ENCODE measurements at places on chromosomes 1 and 21.

GRCh38 chr1:27554759-27555699 lies 48.9 kb downstream of the AHDC1 start:
- no peak for DNase-seq

DNA sequence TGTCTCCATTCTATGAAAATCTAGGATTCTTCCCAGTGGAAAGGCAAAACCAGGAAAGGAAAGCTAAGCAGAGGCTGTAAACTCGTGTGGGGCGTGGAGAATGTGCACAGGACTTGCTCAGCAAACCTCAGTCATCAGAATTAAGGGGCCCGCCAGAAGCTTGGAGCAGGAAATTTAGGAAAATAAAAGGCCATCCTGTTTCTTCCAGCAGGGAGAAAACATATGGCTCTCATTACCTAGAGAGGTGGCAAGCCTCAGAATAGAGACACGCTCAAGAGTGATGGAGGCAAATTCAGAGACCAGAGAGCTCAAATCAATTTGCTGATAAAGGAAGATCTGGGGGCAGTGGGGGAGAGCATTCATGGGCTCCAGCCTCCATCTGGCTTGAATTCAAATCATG lies 151.9 kb upstream of the KLHDC7A start:
- no peak for DNase-seq

DNA sequence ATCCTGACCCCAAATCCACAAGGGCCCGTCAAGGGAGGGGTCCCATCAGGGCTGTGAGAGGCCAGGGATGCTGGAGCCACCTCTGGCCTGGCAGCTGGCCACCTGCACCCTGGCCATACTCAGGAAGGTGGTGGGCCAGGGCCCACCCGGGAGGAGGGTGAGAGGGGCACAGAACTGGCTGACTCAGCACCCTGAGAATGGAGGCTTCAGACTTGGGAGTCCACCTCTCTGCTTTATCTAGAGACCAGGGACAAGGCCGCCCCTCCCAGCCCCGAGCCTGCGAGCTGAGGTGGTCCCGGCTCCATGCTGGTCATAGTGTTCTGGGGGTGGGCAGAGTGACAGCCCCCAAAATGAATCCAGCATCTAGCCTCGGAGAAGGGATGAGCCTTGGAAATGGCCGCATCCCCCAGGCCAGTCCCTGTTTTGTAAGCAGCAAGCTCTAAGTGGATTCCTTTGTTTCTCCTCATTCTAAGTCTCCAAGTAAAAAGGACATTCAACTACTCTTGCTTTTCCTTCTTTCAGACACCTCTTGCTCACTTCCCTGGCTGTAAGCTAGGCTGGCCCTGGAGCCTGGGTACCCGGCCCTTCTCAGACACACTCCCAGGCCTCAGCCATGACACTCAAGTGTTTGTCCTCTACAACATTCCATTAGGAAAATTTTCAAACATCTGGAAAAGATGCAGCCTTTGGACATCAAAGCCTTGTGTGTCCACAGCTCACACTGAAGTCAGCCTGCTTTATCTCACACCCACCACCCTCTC lies 12.3 kb downstream of the WNT3A start:
- no peak for DNase-seq

DNA sequence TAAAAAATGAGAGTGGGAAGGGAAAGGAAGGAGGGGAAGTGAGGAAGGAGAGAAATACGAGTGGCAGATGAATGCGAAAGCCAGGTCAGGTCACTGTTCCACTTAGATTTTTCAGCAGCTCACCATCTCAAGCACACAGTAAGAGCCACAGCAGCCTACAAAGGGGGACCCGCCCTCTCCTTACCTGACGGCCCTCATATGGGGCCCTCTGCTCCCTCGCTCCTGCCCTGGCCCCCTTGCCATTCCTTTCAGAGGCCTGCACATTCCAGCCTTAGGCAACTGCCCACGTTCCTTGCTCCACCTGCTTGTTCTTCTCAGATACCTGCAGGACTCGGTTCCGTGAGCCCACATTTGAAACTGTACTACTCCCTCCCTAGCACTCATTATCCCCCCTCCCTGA lies 22.0 kb downstream of the VPS26C start:
- DNase-seq: no peak

GRCh38 chr1:151408891-151409290 lies 9.5 kb downstream of the PSMB4 start:
- DNase-seq: no peak

DNA sequence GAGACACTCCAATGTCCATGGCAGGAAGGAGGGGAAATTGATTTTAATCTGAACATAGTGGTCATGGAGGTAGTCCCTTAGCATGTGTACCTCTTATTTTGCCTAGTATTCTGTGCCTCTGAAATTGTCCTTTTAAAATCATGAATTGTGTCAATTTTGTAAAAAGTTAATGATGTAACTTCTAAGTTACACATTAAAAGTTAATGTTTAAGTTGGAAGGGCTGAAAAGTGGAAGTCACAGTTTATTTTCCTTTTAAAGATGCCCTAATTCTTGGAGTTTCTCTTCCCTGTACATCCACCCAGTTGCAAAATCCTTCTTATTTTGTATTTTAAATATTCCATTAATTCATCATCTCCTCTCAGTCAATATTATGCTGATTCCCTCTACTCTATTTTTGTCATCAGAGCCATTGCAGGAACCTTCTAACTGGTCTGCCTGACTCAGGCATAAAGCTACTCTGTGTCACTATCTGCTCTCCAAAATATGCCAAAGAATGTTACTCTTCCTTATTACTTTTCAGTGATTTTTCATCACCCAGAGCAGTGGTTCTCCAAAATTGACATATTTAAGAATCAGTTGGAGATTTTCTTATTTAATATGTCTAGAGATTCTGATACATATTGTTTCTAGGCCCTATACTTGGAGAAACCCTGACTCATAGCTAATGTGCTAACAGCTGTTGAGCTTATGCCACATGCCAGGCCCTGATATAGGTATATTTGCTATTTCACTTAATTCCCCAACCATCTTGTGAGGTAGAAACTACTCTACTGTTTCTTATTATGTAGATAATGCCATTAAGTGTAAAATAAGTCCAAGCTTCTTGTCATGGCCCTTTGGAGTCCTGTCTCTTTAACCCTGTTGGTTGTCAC lies 5.1 kb downstream of the HOOK1 start:
- no peak for DNase-seq

DNA sequence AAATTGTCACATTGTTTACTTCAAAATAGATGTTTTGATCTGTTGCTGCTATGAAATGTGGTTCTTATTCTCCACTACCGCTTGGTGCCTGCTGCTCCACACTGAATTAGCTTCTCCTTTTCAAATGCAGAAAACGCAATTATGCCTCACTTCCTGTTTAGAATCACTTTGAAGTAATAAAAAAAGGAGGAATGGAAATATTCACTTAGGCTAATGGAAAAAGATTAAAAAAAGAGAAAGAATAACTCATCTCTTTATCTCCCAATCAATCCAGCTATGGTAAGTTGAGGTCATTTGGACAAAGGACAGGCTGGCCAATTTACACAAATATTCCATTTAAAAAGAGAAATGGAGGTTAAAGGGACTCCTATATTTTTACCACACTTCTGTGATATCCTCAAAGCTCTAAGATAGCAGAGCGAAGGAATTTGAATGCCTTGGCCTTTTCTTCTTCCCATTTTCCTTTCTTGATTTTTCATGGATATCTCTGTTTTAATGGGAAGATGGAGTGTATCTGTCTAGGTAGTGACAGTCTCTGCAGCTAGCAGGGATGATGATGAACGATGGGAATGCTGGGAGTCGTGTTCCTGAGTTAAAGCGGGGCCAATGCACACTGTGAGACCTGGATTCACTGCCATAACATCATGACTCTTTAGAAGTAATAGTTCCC lies 35.7 kb downstream of the RGS5 start:
- DNase-seq: no peak

GRCh38 chr1:199453723-199454122 lies 573.8 kb upstream of the NR5A2 start:
- DNase-seq: no peak

DNA sequence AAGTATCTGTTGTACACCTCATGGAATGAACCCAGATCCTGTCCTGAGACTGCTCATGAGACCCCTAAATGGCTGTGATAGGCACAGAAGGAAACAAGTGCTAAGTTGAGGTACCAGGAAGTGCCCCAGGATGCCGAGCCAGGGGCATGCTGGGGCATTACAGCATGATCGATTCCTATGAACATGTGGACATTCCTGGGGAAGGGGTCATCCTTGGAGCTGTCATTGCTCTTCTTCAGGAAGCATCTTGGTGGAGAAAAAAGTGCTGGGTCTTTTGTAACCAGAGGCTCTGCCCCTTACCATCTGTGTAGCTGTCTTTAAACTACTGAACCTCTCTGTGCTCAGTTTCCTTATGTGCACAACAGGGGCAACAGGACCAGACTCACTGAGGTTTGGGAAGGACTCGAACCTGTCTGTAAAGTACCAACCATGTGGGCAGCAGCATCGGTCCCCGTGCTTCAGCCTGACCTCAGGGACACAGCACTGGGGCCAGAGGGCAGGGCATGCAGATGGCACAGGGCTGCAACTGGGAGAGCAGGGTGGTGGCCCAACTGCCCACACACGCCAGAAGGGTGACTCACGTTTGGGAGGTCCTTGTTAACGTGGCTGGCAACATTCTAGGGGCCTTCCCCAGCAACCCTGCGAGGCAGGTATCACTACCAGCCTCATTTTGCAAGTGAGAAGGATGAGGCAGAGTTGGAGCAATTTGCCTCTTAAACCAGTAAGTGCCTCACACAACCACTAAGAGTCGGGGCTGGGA lies 142.3 kb upstream of the EDN2 start:
- no peak for DNase-seq

DNA sequence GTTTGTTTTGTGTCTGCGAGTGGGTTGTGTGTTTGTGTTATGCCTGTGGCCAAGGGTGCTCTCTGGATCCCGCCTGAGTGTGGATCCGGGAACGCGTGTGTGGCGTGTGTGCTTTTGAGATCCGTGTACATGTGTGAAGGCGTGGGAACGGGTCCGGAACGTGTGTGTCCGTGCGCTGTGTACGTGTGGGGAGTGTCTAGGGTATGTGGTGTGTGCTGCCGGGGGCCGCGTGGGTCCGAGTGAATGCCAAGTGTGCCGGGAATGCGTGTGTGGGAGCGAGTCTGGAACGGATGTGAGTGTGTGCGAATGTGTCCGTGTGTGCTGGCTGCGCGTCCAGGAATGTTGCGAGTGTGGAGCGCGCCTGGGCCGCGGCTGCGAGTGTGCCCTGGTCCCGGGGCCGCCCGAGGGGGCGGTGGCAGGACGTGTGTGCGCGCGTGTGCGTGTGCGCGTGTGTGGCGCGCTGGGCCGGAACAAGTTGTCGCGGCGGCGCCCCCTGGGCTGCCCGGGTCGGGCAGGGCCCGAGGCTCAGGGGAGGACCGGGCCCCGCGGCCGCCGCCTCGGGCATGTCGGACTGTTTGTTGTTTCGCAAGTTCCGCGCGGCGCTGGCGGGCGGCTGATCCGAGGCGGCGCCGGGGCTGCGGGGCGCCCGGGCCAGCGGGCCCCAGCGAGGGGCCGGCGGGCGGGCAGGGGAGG lies 953 bp downstream of the PTPRU start:
- no peak for DNase-seq

DNA sequence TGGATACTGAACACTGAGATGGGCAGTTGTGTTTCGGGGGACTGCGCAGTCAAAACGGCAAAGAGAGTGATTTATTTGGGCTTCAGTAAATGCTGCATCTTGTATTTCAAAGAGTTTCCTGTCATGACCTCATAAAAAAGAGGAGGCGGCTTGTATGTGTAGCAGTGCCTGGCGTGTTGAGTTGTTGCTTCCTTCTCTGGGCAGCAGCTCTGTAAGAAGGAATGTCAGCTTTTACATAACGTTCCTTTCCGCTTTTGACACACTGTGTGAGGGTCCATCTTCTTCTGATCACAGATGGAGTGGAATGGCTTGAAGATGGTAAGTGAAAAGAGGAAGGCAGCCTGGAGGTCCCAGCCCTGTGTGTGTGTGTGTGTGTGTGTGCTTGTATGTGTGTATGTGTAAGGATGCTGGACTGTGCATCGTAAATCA lies 941 bp downstream of the ELAVL4 start:
- DNase-seq: peak; percentile 76

DNA sequence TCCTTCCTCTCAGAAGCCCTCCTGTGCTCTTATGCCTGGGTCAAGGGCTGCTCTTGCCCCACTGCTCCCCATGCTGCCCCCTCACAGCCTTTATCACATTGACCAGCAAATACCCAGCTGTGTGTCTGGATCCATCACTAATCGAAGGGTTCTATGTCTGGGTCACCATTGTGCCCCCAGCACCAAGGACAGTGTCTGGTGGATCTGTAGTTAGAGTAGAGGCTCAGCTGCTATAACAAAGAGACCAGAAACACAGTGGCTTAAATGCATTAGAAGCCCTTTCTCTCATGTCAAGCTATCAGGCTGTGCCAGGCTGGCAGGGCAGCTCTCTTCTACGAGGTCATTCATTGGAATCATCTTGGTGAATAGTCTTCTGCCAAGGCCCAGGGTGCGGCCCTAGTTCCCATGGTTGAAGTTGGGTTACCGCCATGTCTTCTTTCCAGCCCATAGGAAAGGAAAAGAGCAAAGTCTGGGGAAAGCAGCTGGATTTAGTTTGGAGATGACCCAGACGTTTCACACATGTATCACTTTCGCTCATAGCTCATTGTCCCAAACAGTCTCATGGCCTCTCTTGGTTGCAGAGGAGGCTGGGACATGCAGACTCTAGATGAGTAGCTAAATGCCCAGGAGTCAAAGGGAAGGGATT lies 32.2 kb downstream of the STUM start:
- no peak for DNase-seq

DNA sequence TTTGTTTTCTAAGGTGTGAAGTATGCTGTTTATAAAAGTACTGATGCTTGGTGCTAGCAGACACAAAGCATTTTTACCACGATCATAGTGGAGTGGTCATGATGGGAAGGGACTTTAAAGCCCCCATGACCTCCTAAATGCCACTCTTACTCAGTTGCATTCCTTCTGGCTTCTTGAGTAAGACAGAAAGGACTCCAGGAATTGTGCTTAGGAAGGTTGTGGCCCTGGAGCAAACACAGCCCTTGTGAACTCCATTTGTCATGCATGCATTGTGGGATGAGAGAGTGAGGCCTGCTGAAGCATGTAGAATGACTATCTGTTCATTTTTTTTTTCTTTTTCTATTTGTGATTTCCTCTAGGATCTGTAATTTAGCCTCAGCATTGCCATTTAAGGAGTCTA lies 34.2 kb downstream of the AK5 start:
- DNase-seq: no peak

DNA sequence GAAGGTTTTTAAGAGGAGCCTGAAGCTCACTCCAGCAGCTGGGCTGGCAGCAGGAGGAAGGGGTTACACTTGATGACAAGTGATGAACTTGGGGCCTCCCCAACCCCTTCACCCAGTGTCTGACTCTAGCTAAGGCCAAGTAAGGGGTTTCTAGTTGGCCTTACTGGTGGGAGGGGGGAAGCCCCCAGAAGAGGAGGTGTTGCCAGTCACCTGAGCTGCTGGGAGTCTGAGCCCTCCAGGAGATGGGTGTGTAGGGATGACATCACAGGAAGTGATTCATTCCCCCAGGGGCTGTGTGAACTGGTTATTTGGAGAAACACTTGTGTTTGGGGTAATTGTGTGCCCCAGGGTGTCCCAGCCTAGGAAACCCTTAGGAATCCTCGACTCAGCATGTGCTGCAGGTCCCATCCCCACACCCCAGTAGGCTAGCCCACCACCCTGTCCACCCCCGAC lies 3.1 kb downstream of the PADI1 start:
- no peak for DNase-seq

- no peak for DNase-seq
These were observed 782 bp upstream of the PFKL start for GRCh38 chr21:44299085-44299457.

GRCh38 chr1:99756598-99756997 lies 9.8 kb downstream of the FRRS1 start:
- DNase-seq: no peak

GRCh38 chr1:214329470-214330220 lies 48.7 kb downstream of the SMYD2 start:
- no peak for DNase-seq

GRCh38 chr1:42947965-42948732 lies 10.5 kb downstream of the SLC2A1 start:
- DNase-seq: no peak

All from NCI-H2081 treated with DMSO at 0.1 percent for 48 hours (cell line).